ENCODE measurements at places on chromosomes 7 and 10. TPM values are rescaled to one million over a fixed set of nuclear protein-coding genes. Genes with fewer than 3 reads are reported as not detected.

Gene PNLIPRP1
- not detected for total RNA-seq

Gene TEX47
- not detected for total RNA-seq

Gene GIMAP1
- 11.8 TPM for total RNA-seq

Gene CYP2E1
- not detected for total RNA-seq

Gene ASB10
- not detected for total RNA-seq

Gene INA
- 0.40 TPM for total RNA-seq

Gene DOCK1
- total RNA-seq, result 78.7 TPM

Gene LRMDA
- 5.1 TPM for total RNA-seq

Gene CNTNAP2
- not detected for total RNA-seq

Gene JAKMIP3
- not detected for total RNA-seq

Gene EEPD1
- total RNA-seq, result 0.23 TPM

Gene PLCE1
- total RNA-seq, result 0.04 TPM

Gene SPDYE9
- not detected for total RNA-seq

Gene INHBA
- 32.3 TPM for total RNA-seq

Gene NODAL
- not detected for total RNA-seq

Gene NUDT13
- total RNA-seq, result 2.3 TPM

Gene HMX3
- not detected for total RNA-seq

Gene SMKR1
- total RNA-seq, result not detected

Gene PNLIPRP2
- total RNA-seq, result not detected

Gene UBE3C
- total RNA-seq, result 77.3 TPM

Gene ZYX
- 533 TPM for total RNA-seq

Gene CDCA7L
- 91.6 TPM for total RNA-seq

Gene RAPGEF5
- 43.2 TPM for total RNA-seq

Gene FOXP2
- total RNA-seq, result 3.3 TPM

Gene CHN2
- 5.0 TPM for total RNA-seq

Gene ZNRF2
- 5.9 TPM for total RNA-seq

Gene AGBL3
- 3.4 TPM for total RNA-seq

Gene KAZALD1
- total RNA-seq, result 2.9 TPM

Gene ARHGEF35
- total RNA-seq, result 0.82 TPM

Gene TMEM72
- not detected for total RNA-seq

Gene AKR1D1
- total RNA-seq, result not detected

Gene CACNB2
- total RNA-seq, result not detected

Gene HGF
- 0.35 TPM for total RNA-seq

Gene MARCHF5
- total RNA-seq, result 48.0 TPM

Gene EPO
- not detected for total RNA-seq

Gene ANXA8
- total RNA-seq, result not detected

Gene OR2A7
- 0.21 TPM for total RNA-seq

Gene FEZF1
- not detected for total RNA-seq

Data from endothelial cell of umbilical vein (primary cell).